ENCODE measurements at places on chromosomes 7 and 10.

GRCh38 chr7:149741629-149742028 is 31.8 kb downstream of the ZNF467 start:
- no peak for DNase-seq

GRCh38 chr10:78774614-78774998 is 294.2 kb upstream of the ZMIZ1 start:
- DNase-seq, result no peak

DNA sequence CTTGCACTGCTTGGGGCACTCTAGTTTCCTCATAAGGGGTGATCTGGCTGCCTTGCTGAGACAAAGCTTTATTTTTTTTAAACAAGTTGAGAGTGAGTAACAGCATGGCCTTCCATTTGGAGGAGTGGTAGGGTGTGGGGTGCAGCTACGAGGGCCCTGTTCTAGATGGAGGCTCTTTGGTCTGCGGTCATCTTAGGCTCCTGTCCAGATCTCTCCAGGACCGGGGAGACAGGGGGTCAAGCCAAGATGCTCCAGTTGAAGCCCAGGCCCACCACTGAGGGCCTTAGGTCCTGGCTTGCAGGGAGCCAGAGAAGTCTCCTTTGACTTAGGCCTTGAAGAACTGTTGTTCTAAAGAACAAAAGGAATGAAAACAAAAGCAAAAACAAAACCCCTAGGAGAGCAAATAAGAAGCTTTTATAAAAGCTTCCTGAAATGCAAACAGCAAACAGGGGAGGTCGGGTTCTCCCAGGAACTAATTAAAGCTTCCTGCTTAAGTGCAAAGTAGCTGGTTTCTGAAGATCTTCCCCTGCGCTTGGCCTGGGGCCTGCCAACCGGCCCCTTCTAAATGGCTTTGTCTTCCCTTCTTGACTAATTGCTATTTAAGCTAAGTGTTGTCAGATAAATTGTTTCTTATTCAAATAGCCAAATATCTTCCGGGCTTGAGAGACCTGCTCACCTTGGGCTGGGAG is 259.2 kb downstream of the GLRX3 start:
- DNase-seq, result no peak

- DNase-seq, result no peak
These were observed 125.5 kb downstream of the CLEC2L start for GRCh38 chr7:139648941-139649425.

- DNase-seq, result no peak
These were observed 69.0 kb downstream of the TNRC18 start for GRCh38 chr7:5354460-5355232.

DNA sequence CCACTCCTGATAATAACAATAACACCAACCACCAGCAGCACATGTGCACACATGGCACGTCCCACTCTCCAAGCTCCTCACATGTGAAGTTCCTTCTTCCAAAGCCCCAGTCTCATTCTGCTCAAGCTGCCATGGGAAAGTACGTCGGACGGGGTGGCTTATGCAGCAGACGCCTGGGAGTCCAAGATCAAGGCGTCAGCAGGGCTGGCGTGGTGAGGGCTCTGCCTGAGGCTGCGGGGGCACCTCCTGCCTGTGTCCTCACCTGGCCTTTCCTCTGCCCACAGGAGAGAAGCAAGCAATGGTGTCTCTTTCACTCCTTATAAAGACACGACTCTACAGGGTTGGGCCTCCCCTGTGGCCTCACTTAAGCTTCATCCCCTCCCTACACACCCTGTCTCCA is 68.8 kb upstream of the INSIG1 start:
- no peak for DNase-seq

DNA sequence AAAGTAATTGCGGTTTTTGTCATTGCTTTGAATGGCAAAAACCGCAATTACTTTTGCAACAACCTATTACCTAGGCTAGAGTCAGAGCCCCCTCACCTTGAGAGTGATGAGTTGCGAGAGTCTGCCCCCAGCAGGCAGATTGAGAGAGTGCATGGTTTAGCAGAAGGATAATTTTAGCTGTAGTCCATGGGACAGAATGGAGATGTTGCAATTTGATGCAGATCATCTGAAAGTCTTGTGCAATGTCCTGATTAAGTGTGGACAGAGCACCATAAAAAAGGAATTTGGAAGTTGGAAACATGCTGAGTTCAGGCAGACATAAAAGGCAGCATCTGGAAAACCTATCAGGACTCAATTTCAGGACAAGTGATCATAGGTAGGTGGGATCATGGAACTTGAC is 48.7 kb downstream of the GPR141 start:
- no peak for DNase-seq

DNA sequence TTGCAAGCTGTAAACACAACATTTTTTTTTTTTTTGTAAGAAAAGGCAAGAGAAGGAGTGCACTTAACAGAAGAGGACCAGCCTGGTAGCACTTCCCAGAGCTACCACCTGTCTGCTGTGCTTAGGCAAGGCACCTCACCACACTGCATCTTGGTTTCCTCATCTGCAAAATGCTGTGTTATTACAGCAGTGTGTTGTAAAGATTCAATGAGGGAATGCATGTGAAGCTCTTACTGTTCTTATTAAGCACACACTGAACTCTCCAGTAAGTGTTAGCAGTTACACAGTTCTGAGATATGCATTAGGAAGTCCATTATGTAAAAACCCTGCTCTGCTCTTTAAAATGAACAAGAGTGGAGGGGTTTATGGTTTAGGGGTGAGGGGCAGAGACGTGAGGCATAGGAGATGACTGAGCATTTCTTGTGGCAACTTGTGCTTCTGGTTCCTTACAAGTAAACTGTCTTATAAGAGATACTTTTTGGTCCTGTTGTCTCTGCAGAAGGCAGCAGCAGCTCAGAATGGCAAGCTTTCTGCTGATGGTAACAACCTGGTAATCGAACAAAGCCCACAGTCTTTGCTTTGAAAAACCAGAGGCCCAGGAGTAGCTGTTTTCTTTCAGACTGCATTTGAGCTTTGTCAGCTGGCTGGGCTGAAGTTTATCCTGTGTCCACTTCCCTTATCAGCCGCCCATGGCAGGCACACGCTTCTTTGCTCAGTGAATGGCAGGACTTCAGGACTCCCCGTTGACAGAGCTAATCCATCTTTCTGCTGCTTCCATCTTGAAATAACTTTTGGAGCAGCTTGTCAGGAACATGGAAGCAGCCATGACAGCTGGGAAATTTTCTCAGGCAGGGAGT is 98.8 kb upstream of the BMPER start:
- DNase-seq, result no peak

DNA sequence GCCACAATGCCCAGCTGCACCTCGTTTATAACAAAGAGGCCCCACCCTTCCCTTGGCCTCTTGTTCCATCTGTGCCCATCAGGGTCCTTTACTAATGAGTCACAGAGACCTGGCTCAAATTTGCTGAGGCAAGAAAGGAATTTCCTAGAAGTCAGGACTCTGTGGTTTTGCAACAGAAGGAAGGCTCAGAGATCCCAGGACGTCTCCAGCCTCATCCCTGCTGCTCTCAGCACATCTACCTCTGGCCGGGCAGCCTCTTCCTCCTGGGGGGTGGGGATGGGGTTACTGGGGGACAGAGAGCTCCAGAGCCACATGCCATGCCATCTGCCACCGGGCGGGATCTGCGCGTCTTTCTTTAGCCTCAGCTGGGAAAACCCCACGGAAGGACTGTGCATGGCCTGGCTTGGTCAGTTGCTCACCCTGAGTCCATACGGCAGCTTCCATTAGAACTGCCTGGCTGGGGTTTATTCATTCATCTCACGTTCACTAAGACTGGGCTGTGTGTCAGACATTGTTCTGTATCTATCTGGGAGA is 41.9 kb upstream of the PSMG3 start:
- DNase-seq, result no peak

DNA sequence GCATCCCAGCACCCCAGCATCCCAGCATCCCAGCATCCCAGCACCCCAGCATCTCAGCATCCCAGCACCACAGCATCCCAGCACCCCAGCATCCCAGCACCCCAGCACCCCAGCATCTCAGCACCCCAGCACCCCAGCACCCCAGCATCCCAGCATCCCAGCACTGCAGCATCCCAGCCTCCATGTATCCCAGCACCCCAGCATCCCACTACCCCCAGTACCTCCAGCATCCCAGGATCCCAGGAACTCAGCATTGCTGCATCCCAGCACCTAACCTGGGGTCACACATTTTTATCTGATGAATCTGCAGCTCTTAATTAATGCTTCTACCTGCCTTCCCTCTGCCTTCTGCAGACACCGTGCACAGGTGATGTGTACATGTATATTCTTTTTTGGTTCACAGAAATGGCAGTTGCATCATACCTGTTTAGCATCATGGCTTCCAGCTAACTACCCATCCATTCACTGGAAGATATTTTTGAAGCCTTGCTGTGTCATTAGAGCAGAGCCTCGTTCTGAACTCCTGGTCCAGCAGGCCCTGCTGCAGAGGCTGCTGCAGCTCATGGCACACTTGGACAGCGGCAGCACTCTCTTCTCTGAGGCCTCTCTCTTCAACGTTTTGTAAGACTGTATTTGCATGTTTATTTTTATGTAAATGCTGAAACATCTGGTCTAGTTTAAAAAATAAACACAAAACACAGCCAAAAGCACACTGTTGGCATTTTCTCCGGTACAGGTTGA is 4.6 kb upstream of the CFAP46 start:
- DNase-seq, result no peak

- DNase-seq, result no peak
These were observed 25.8 kb downstream of the TMEM120A start for GRCh38 chr7:75968561-75969001.

DNA sequence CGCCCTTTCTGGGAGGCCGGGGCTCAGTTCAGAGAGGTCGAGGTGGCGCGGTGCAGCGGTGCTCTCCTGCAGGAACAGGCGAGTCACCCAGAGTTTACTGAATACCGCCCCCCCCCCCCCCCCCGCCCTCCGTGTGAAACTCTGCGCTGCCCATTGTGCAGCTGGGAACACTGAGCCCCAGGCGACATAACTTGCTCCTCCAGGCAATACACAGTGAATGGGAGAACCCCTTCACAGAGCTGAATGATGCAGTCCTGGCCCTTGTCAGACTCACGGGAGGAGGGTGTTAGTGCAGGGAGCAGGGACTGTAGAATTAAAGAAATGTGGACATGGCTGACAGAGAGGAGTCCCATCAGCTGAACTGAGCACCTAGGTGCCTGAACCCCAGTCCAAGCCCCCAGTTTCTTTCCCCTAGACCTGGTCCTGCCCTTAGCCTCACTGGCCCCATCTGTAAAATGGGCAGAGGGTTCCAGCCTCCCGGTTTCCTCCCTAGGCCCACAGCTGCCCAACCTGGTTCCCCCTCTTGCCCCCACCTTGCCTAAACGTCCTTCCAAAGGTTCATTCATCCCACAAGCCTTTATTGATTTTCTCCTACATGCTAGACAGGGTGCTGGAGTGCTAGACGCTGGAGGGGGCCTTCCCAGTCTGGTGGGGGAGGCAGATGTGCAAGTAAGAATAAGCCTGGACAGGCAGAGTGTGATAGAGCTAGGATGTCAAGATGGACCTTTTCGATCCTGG is 869 bp upstream of the LOXL4 start:
- no peak for DNase-seq

- no peak for DNase-seq
These were observed 12.2 kb upstream of the RSBN1L start for GRCh38 chr7:77684030-77684429.

DNA sequence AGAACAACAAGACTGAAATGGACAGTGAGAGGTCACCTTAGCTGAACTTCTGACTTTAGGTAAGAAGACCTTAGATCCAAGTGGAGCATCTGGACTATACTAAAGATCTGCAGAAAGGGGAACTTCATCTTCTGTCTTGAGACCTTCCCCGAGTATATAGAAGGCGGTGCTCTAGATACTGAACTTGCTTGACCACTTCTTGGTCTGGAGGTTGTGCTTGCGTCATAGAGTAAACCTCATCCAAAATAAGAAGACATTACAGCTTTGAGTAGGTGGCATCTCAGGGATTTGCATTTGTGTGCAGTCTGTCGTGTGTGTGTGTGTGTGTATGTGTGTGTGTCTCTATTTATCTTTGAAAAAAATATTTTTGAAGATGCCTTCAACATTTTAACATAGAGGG is 157.5 kb downstream of the CHN2 start:
- no peak for DNase-seq

- no peak for DNase-seq
These were observed 108.4 kb upstream of the HPS1 start for GRCh38 chr10:98555021-98555619.

GRCh38 chr10:80500572-80501380 is 36.9 kb upstream of the SH2D4B start:
- DNase-seq, result no peak

DNA sequence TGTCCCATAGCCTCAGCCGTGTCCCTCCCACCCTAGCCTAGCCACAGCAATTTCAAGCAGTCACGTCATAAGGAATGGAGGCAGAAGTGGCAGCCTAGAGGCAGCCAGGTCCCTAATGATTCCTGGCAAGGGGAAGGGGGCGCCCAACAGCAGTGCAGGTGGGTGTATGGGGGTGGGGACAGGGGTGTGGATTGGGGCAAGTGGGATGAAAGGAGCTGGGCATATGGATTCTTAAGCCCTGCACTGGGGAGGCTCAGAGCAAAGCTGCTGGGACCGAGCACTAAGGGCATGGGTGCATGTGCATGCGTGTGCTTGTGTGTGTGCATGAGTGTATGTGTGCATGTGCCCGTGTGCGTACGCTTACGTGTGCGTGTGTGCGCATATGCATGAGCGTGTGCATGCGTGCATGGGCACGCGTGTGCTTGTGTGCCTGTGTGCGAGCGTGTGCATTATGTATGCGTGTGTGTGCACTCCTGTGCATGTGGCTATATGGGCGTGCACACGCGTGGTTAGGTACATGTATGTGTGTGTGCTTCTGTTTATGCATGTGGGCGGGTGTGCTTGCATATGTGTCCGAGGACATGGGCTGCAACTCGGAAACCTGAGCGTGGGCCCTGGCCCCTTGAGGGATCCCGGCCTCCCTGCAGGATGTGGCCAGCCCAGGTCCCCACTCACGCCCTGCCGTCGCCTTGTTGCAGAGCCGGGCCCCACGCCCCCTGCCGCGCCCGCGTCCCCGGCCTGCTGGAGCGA is 34.1 kb downstream of the SH2B2 start:
- no peak for DNase-seq

DNA sequence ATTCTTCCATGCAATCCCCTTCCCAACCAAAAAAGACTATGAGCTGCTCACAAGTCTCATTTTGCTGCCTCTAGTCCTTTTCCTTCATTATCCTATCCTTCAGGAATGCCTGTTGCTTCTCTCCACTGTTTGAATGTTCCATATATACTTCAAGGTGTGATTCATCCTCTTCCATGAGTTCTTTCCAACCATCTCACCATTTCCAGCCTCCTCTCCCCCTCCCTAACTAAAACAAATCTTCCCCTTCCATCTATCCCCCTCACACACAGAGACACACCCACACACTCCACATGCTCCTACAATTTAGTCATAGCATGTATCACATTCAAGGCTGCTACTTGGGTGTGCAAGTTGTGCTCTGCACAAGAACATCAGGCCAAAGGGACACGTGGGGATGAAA is 254.3 kb downstream of the DYNC1I1 start:
- DNase-seq, result no peak
